Type B pancreatic cell (in vitro differentiated cells): ENCODE measurements at places on chromosomes 13 and 19. TPM values are rescaled to one million over a fixed set of nuclear protein-coding genes. Genes with fewer than 3 reads are reported as not detected.

The SPRYD7 gene
- total RNA-seq = 6.0 and 7.0 TPM in 2 replicates

GRCh38 chr13:45615501-45616101 lies at the start of gene ERICH6B:
TSS of gene ERICH6B (minus strand) at chr13:45615739. CDS start at chr13:45597005, 18,734 bp downstream.
- peaks cover 5% of the 10 kb centered on the region for H3K4me1 ChIP-seq
- peak; percentile 80 for DNase-seq
- H3K36me3 ChIP-seq = no peaks in the 10 kb centered on the region

- peaks cover 3% of the 10 kb centered on the region for H3K36me3 ChIP-seq
- no peak for DNase-seq
- peaks cover 73% of the 10 kb centered on the region for H3K27me3 ChIP-seq
- no peak overlapping the region for H3K27ac ChIP-seq
- no peaks in the 10 kb centered on the region for H3K4me1 ChIP-seq
- no peak overlapping the region for H3K4me3 ChIP-seq
Measured at GRCh38 chr13:41461527-41462139, 4.3 kb downstream of the RGCC start.

DNA sequence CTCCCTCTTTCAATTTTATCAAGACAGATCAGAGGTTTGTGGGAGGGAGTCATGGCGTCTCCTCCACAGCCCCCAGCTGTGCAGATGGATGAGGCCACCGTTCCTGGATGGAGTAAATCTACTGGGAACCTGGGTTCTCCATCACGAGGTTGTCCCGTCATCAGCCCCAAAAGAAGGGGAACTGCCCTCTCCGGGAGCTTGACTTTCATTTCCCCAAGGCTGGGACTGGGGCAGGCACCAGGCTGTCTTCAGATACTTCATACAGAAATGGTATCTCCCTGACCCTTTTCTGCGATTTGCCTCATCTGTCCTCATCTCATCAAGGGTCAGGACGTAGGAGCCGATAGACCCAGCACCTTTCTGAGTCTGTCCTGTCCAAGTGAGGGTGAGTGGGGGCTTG lies 9.8 kb downstream of the LILRB2 start:
- no peak for DNase-seq
- H3K36me3 ChIP-seq = no peaks in the 10 kb centered on the region
- H3K4me1 ChIP-seq = no peaks in the 10 kb centered on the region
- H3K27me3 ChIP-seq = peaks cover 39% of the 10 kb centered on the region
- no peak overlapping the region for H3K27ac ChIP-seq

The RNF225 gene
- 1.0 and 4.0 TPM in 2 replicates for total RNA-seq

DNA sequence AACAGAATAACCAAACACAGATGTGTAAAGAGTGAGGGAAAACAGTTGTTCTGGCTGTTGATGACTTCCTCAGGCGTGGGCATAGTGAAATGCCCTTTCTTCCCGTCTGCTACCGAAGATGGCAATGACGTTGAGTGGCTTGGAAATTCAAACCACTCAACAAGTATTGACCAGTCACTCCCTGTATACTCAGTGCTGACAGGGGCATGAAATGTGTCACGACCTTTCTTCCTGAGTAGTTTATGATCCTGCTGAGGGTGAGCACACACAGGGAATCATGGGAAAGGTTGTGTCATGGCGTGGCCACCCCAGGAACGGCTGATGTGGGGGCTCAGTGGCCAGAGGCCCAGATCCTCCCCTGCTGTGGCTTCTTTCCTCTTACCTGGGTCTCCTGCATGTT lies 87.8 kb upstream of the C1QTNF9B start:
- peaks cover 24% of the 10 kb centered on the region for H3K4me1 ChIP-seq
- no peak for DNase-seq
- H3K36me3 ChIP-seq = no peaks in the 10 kb centered on the region

- no peaks in the 10 kb centered on the region for H3K4me1 ChIP-seq
- H3K4me3 ChIP-seq = no peak overlapping the region
- H3K36me3 ChIP-seq = no peaks in the 10 kb centered on the region
- H3K27ac ChIP-seq = no peak overlapping the region
- no peak for DNase-seq
- H3K27me3 ChIP-seq = peaks cover 6% of the 10 kb centered on the region
Measured at GRCh38 chr13:108662528-108662927, 33.1 kb downstream of the MYO16 start.

GRCh38 chr13:84413016-84413415 lies 530.7 kb upstream of the SLITRK1 start:
- no peaks in the 10 kb centered on the region for H3K4me1 ChIP-seq
- DNase-seq = no peak
- H3K36me3 ChIP-seq = no peaks in the 10 kb centered on the region
- H3K4me3 ChIP-seq = no peak overlapping the region
- no peaks in the 10 kb centered on the region for H3K27me3 ChIP-seq

GRCh38 chr13:25177636-25178035 lies 5.5 kb upstream of the AMER2 start:
- DNase-seq = no peak
- H3K4me3 ChIP-seq = no peak overlapping the region
- H3K36me3 ChIP-seq = no peaks in the 10 kb centered on the region
- H3K4me1 ChIP-seq = peaks cover 11% of the 10 kb centered on the region
- H3K27me3 ChIP-seq = peaks cover 63% of the 10 kb centered on the region
- H3K27ac ChIP-seq = no peak overlapping the region

GRCh38 chr13:96431044-96431581 lies 341.2 kb downstream of the HS6ST3 start:
- no peak overlapping the region for H3K4me3 ChIP-seq
- H3K4me1 ChIP-seq = no peaks in the 10 kb centered on the region
- no peak for DNase-seq

GRCh38 chr13:45040173-45040572 lies 50.8 kb downstream of the GPALPP1 start:
- no peak for DNase-seq
- peaks cover 6% of the 10 kb centered on the region for H3K4me1 ChIP-seq
- H3K36me3 ChIP-seq = no peaks in the 10 kb centered on the region
- H3K27me3 ChIP-seq = peaks cover 5% of the 10 kb centered on the region
- H3K4me3 ChIP-seq = no peak overlapping the region

GRCh38 chr13:32428581-32429432 lies 877 bp upstream of the N4BP2L1 start:
- peaks cover 8% of the 10 kb centered on the region for H3K36me3 ChIP-seq
- peaks cover 15% of the 10 kb centered on the region for H3K27me3 ChIP-seq
- DNase-seq = no peak
- peaks cover 17% of the 10 kb centered on the region for H3K4me1 ChIP-seq
- H3K4me3 ChIP-seq = peak overlapping the region; percentile 88
- peak overlapping the region; percentile 34 for H3K27ac ChIP-seq

The ZNF382 gene
- 9.5 and 17.5 TPM in 2 replicates for total RNA-seq

- H3K4me3 ChIP-seq = peak overlapping the region; percentile 96
- peaks cover 6% of the 10 kb centered on the region for H3K27me3 ChIP-seq
- H3K27ac ChIP-seq = peak overlapping the region; percentile 96
- no peak for DNase-seq
- peaks cover 8% of the 10 kb centered on the region for H3K4me1 ChIP-seq
- H3K36me3 ChIP-seq = no peaks in the 10 kb centered on the region
Measured at GRCh38 chr19:18204394-18205199, 755 bp upstream of the RAB3A start.

GRCh38 chr13:99022941-99023340 lies 45.1 kb upstream of the DOCK9 start:
- no peak for DNase-seq
- no peaks in the 10 kb centered on the region for H3K36me3 ChIP-seq
- no peaks in the 10 kb centered on the region for H3K27me3 ChIP-seq
- H3K27ac ChIP-seq = no peak overlapping the region
- peaks cover 7% of the 10 kb centered on the region for H3K4me1 ChIP-seq
- peak overlapping the region; percentile 1 for H3K4me3 ChIP-seq

- no peak for DNase-seq
- H3K27me3 ChIP-seq = no peaks in the 10 kb centered on the region
- H3K4me3 ChIP-seq = no peak overlapping the region
- H3K36me3 ChIP-seq = peaks cover 7% of the 10 kb centered on the region
- H3K4me1 ChIP-seq = peaks cover 10% of the 10 kb centered on the region
- H3K27ac ChIP-seq = no peak overlapping the region
Measured at GRCh38 chr19:14563989-14564651, 7.7 kb downstream of the NDUFB7 start.

GRCh38 chr19:11137542-11138384 lies 17.8 kb downstream of the SPC24 start:
- H3K4me1 ChIP-seq = peaks cover 16% of the 10 kb centered on the region
- no peaks in the 10 kb centered on the region for H3K27me3 ChIP-seq
- H3K4me3 ChIP-seq = peak overlapping the region; percentile 83
- peaks cover 6% of the 10 kb centered on the region for H3K36me3 ChIP-seq
- peak; percentile 82 for DNase-seq
- H3K27ac ChIP-seq = peak overlapping the region; percentile 85

- H3K27ac ChIP-seq = no peak overlapping the region
- no peak overlapping the region for H3K4me3 ChIP-seq
- peaks cover 8% of the 10 kb centered on the region for H3K4me1 ChIP-seq
- DNase-seq = no peak
Measured at GRCh38 chr13:104979281-104980030, 1556.0 kb downstream of the EFNB2 start.

- peaks cover 3% of the 10 kb centered on the region for H3K4me1 ChIP-seq
- no peak overlapping the region for H3K27ac ChIP-seq
- H3K27me3 ChIP-seq = peaks cover 45% of the 10 kb centered on the region
- no peak for DNase-seq
- H3K4me3 ChIP-seq = no peak overlapping the region
Measured at GRCh38 chr19:10001899-10002298, 8.4 kb downstream of the COL5A3 start.

The RGS9BP gene
- 1.4 TPM in 2 replicates for total RNA-seq

GRCh38 chr13:111325941-111326620 lies 5.6 kb downstream of the TEX29 start:
- peak; percentile 60 for DNase-seq
- no peaks in the 10 kb centered on the region for H3K4me1 ChIP-seq
- no peaks in the 10 kb centered on the region for H3K36me3 ChIP-seq
- no peak overlapping the region for H3K4me3 ChIP-seq
- no peaks in the 10 kb centered on the region for H3K27me3 ChIP-seq

GRCh38 chr13:51643882-51644281 lies 59.6 kb downstream of the WDFY2 start:
- H3K36me3 ChIP-seq = peaks cover 4% of the 10 kb centered on the region
- H3K4me3 ChIP-seq = no peak overlapping the region
- H3K27me3 ChIP-seq = no peaks in the 10 kb centered on the region
- H3K4me1 ChIP-seq = peaks cover 38% of the 10 kb centered on the region
- H3K27ac ChIP-seq = peak overlapping the region; percentile 6

DNA sequence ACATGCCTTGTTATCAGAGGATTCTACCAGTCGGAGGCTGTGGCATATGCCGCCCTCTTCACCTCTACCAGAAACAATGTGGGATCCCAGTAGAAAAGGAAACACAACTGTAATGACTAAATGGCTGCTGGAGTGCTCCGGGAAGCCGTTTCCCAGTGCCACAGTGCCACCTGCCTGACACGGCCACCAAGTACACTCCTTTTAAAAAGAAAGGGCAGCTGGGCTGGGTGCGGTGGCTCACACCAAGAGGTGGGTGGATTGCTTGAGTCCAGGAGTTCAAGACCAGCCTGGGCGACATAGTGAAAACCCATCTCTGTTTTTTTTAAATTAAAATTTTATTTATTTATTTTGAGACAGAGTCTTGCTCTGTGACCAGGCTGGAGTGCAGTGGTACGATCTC lies 67.3 kb downstream of the TRPM4 start:
- H3K4me1 ChIP-seq = peaks cover 5% of the 10 kb centered on the region
- H3K27ac ChIP-seq = peak overlapping the region; percentile 46
- H3K36me3 ChIP-seq = no peaks in the 10 kb centered on the region
- peaks cover 3% of the 10 kb centered on the region for H3K27me3 ChIP-seq

GRCh38 chr13:71015021-71015420 lies 852.0 kb downstream of the DACH1 start:
- H3K4me3 ChIP-seq = peak overlapping the region; percentile 44
- no peak for DNase-seq
- peaks cover 11% of the 10 kb centered on the region for H3K4me1 ChIP-seq
- H3K27ac ChIP-seq = peak overlapping the region; percentile 99

The SCEL gene
- 102 and 382 TPM in 2 replicates for total RNA-seq

The MEDAG gene
- 0.36 and 0.40 TPM in 2 replicates for total RNA-seq

The RNF113B gene
- not detected in 2 replicates for total RNA-seq

DNA sequence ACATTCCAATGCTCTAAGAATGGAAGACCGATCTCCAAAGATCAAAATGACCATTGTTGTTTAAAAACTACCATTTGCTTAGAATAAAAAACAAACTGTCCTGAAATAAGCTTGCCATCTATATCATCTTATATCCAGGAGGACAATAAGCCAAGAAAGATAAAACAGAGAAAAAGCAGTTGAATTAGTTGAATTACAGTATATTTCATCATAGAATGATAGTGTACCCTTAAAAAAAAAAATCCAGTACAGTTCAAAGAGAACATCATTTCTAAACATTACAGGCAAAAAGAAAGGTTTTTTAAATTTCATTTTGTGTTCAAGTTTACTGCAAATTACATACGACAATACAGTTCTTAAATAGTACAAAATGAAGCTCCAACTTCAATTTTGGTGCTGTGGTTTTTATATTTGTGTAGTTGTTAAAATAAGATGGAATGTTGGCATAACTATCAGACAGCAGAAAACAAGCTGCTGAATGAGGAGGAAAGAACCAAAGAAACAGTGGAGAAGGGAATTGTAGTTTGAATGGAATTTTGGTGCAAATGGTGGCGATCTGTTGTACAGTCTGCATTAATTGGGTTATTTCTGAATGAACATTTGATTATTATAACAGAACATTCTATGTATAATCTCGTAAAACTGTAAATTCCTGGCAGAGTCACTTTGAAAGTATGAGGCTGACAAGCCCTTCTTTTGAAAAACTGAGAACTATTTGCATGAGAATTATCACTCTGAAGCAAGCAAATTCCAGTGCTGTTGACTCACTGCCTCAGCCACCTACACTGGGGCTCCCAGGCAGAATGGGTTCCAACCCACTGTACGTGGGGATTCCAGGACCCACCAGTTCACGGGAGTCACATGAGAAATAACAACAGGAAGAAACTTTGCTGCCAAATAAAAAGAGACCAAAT lies 37.7 kb downstream of the LHFPL6 start:
- H3K4me1 ChIP-seq = peaks cover 15% of the 10 kb centered on the region
- no peaks in the 10 kb centered on the region for H3K27me3 ChIP-seq
- no peak for DNase-seq
- H3K27ac ChIP-seq = peak overlapping the region; percentile 91
- peak overlapping the region; percentile 42 for H3K4me3 ChIP-seq
- H3K36me3 ChIP-seq = no peaks in the 10 kb centered on the region

The DPF1 gene
- 0.93 and 12.6 TPM in 2 replicates for total RNA-seq

GRCh38 chr13:103540382-103540765 lies 474.2 kb upstream of the SLC10A2 start:
- no peak overlapping the region for H3K4me3 ChIP-seq
- no peak for DNase-seq
- H3K36me3 ChIP-seq = no peaks in the 10 kb centered on the region
- H3K4me1 ChIP-seq = peaks cover 7% of the 10 kb centered on the region
- H3K27ac ChIP-seq = no peak overlapping the region
- no peaks in the 10 kb centered on the region for H3K27me3 ChIP-seq
